Activated naive CD4-positive, alpha-beta T cell treated with anti-CD3 and anti-CD28 coated beads, Interleukin-2, amount 50 U/mL, for 72 hours (primary cell): ENCODE measurements at places on chromosomes 16 and 17.

DNA sequence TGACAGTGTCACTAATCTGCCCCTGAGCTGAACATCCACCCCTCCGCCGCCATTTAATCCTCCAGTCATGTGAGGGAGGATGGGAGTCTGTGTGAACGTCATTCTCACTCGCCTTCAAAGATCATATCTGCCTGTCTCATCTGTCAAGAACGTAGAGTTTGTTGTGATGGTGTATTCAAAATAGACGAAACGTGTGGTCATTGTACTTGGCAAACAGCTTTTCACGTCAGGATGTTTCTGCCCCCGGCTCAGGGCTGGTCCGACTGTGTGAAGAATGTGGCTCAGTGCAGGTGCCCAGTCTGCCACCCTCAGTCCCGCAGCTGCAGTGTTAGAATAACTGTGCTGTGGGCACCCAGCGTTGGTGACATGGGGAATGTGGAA is 148.0 kb downstream of the KCNJ12 start:
- DNase-seq = no peak

- DNase-seq = no peak
These were observed 28.3 kb upstream of the SLC38A10 start for GRCh38 chr17:81323411-81323868.

DNA sequence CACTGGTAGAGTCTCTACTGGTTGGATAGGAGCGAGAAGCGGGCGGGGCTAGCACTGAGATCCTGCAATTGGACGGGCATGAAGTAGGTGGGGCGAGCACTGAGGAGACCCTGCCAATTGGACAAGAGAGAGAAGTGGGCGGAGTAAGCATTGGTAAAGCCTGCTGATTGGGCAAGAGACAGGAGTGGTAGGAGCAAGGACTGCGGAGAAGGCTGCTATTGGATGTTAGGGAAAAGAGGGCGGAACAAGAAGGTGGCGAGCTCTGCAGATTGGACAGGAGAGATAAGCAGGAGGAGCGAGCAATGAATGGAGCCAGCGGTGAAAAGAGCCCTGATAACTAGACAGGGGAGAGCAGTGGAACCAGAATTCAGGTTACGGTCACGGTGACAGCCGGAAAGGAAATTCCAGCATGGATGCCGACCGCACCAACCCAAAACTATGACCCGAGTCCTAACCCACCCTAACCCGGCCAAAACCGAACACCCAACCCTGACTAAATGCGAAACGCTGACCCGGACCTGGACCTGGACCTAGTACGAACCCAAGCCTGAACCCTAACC is 4.8 kb downstream of the SCGB1C2 start:
- DNase-seq = peak; percentile 40

DNA sequence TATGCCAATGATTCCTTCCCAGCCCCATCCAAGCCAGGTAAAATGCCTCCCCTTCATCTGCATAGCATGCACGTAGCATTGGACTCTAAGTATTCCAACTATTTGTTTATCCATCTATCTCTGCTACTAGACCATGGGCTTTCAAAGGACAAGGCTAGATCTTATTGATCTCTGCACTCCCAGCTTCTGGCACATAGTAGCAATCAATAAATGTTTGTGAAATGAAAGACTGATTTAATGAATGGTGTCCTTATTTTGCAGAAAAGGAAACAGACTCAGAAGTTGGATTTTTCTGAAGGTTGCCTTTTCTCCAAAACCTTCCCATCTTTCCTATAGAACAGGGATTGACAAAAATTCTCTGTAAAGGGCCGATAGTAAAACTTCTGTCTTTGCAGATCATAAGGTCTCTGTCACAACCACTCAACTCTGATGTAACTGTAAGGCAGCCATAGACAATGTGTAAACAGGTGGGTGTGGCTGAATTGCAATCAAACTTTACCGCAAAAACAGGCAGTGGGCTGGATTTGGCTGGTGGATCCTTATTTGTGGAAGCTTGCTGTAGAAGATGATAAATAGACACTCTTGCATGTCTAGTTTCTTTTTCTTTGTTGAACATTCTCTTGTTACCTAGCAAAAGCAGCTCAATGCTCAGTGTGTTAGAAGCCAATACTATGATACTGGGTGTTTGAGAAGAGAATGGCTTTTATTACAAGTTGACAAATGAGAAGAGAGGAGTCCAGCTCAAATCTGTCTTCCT is 7.6 kb upstream of the CMTR2 start:
- DNase-seq = no peak

DNA sequence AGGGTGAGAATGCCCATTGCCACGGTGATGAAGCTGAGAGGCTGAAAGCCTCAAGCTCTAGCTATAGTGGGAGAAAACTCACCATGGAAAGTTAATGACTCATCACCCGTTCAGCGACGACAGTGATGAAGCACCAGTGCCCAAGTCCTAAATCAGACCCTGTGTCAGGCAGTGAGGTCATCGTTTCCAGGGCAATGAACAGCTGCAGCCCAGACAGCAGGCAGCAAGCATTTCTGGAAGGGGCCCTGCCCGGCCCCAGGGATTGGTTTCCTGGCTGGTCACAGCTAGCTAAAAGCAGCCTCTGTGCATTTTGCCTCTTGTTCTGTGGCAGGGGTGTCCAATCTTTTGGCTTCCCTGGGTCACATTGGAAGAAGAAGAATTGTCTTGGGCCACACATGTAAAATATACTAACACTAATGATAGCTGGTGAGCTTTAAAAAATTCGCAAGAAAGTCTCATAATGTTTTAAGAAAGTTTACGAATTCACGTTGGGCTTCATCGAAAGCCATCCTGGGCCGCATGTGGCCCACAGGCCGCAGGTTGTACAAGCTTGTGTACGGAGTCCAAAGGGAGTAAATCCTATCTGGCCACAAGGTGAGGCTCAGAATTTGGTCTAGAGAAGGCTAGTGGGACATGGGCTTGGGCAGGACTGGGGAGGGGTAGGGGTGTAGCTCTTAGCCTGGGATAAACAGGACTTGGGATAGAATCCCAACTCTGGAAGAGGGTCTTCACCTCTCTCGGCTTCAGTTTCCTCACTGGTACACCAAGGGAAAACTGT is 40.6 kb downstream of the MIS12 start:
- peak; percentile 69 for DNase-seq

- no peak for DNase-seq
These were observed 6.7 kb upstream of the KRT9 start for GRCh38 chr17:41578538-41578937.

DNA sequence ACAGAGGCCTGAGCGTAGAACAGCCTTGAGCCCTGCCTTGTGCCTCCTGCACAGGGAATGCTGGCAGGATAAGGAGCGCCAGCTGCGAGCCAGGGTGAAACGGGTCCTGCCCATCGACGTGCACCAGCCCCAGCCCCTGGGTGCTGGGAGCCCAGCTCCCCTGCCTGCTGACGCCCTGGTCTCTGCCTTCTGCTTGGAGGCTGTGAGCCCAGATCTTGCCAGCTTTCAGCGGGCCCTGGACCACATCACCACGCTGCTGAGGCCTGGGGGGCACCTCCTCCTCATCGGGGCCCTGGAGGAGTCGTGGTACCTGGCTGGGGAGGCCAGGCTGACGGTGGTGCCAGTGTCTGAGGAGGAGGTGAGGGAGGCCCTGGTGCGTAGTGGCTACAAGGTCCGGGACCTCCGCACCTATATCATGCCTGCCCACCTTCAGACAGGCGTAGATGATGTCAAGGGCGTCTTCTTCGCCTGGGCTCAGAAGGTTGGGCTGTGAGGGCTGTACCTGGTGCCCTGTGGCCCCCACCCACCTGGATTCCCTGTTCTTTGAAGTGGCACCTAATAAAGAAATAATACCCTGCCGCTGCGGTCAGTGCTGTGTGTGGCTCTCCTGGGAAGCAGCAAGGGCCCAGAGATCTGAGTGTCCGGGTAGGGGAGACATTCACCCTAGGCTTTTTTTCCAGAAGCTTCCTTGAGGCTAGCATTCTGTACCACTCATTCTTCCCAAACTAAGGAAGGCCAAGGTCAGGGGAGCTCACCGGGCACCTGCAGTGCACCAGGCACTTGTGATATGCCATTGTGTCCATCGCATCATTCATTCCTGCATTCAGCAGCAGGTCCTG is 1.9 kb downstream of the PNMT start:
- no peak for DNase-seq

GRCh38 chr16:66236301-66236700 is 130.2 kb upstream of the CDH5 start:
- DNase-seq = no peak

GRCh38 chr16:56690420-56691122 is 8.3 kb downstream of the MT1X start:
- no peak for DNase-seq

DNA sequence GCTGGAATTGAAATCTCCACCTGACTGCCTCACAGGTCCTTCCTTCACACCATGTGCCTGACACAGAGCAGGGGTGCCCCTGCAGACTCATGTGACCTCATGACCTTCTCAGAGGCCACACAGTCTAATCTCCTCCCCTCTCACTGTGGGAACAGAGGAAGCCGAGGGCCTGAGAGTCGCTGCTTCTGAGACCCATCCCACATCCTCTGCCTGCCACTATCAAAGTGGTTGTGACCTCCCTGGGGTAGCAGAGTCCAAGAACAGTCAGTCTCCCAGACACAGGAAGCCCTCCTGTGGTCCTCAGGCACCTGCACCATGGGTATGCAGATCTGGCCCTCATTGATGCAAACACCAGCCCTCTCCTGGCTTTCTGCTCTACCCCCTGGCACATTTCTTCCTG is 78.5 kb downstream of the RAB11FIP4 start:
- no peak for DNase-seq

- no peak for DNase-seq
These were observed at the start of gene ITGAE for GRCh38 chr17:3800362-3801271. Gene ITGAE, minus strand, starts transcription at chr17:3801188. Its CDS starts 44 bp downstream, at chr17:3801144.

- no peak for DNase-seq
These were observed 138.8 kb downstream of the PRKCA start for GRCh38 chr17:66441101-66441661.

DNA sequence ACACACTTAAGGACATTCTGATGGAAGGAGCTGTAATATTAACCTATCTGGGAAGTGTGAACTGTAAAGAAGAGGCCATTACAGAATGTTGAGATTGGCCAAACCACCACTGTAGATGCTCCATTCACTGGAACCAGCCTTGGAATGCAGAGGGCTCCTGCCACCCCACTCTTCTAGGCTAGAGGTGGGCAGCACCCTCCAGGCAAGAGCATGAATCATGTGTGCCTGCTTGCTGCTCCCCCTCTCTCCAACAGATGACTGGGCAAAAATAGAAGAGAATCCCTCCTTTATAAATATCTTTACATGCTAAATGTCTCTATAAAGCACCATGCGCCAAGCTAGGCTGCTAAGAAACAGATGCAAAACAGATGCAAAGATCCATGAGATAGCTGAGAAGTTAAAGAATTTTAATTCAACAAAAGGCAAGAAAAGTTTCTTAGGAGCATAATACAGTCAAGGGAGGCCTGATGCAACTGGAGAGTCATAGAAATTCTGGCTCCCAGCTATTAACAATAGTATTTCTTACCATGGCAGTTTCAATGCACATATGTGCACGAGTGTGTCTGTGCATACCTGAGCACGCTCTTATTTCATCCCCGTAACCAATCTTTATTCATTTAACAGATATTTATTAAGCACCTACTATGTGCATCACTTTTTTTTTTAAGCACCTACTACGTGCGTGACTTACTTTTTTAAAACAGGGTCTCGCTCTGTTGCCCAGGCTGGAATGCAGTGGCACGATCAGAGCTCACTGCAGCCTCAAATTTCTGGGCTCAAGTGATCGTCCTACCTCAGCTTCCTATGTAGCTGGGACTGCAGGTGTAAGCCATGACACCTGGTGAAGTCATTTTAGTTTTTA is 53.6 kb downstream of the GRIN2A start:
- no peak for DNase-seq

DNA sequence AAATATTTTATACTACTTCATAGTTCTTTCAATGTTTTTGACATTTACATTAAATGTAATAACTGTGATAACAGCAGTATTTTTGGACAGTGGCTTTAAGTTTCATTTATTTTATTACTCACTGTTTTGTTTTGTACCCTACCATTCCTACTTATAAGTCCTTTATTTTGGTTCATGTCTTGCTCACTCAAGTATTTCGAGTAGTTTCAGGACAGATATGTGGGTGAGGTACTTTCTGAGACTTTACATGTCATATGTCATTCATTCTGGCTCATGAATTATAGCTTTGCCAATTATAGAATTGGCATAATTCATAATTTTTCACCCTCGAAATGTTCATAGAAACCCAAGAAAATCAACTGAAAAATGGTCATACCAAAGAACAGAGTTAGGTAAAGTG is 44.4 kb downstream of the PIK3R5 start:
- no peak for DNase-seq

DNA sequence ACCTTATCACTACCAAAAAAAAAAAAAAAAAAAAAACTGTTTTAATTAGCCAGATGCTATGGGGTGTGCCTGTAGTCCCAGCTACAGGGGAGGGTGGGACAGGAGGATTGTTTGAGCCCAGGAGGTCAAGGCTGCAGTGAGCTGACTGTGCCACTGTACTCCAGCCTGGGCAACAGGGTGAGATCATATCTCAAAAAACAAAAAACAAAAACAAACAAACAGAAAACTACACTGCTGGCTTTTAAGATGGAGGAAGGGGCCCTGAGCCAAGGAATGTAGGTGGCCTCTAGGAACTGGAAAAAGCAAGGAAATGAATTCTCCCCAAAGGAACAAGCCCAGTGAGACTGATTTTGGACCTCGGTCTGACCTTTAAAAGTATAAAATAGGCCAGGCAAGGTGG is 61.4 kb downstream of the BEAN1 start:
- no peak for DNase-seq

DNA sequence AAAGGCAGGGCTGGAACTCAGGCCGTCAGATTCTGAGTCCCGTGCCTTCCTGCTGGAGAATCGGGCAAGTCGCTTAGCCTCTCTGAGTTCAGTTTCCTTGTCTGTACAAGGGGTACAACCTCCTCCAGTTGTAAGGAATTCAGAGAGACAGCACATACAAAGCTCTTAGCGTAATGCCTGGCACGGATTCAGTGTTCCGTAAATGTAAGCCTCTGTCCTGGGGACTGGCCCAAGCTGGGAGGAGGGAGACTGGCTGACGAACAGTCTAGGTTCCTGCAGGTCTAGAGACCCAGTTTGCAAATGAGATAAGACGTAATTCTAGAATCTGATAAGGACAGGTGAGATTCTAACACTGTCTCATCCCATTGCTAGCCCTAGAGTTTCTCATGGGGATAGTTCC is 9.9 kb downstream of the METTL22 start:
- no peak for DNase-seq

GRCh38 chr17:4397840-4398239 is 31.4 kb upstream of the UBE2G1 start:
- DNase-seq = no peak

GRCh38 chr17:7955414-7956227 is 23.6 kb downstream of the CNTROB start:
- DNase-seq = no peak

DNA sequence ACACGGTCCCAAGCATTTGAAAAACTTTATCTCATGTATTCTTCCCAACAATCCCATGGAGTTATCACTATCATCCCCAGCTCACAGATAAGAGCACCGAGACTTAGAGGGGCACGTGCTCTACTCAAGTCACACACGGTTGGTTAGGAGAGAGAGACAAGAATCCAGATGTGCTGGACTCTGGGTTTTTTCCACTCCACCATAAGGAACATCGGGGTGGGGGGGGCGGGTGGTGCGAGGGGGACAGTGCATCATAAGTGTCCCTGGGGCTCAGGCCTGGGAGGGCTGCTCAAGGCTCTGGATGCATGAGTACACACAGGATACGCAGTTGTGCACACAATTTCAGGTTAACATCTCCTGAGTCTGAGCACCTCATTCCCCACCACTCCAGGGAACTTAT is 7.4 kb downstream of the CDC42EP4 start:
- no peak for DNase-seq

- DNase-seq = no peak
These were observed 50.8 kb downstream of the PITPNM3 start for GRCh38 chr17:6505425-6506142.

GRCh38 chr16:29994600-29995323 is 655 bp downstream of the HIRIP3 start:
- DNase-seq = peak; percentile 78

- DNase-seq = no peak
These were observed 7.3 kb upstream of the DDX52 start for GRCh38 chr17:37650419-37651003.
